GM13977 (cell line): ENCODE measurements at places on chromosomes 4 and X.

DNA sequence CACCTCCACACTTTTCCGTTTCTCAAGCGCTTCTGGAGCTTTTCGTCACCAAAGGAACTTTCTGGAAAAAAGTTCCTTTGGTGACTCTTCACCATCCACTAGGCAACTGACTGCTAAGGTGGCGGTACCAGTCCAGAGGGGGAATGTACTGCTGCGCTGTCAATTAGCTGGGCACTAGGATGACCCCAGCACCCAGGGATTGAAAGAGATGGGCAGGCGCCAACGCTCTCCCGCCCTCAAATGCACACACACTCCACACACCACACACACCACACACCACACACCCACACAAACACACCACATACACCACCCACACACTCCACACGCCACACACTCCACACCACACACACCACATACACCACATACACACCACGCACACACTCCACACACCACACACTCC, 10.4 kb downstream of the PRDM8 start:
- no peak for DNase-seq

DNA sequence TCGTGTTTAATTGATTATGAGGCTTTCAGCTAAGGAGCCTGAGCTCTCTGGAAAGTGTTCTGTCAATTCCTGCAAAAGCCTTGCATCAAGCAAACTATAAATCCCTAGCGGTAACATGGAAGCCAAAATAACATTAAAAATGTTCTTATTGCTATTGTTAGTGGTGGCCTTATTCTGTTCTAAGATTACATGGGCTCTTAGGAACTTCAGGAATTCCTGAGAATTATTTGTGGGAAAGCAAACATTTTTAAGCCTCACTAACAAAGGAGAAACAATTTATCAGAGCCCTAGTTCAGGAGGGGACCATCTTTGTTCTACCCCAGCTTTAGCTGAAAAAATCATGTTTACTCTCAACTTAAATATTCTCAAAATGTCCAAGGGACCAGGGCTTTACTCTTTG, 119.6 kb downstream of the PAPSS1 start:
- no peak for DNase-seq

DNA sequence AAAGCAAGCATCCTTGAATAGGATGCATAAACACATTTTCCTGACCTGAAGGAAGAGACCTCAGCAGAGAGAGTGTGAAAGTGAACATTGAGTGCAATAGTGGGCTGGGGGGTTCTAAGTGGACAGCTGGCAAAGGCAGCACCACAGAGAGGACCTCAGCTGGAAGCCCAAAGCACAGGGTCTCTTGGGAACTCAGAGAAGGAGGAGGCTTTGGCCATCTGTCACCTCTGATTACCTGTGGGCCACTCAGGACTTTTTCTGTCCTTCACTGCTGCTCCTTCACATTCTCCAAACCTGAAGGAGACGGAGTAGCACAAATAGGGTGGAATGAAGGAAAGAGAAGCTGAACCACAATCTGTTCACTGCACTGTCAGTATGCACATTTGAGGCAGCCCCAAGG, 37.9 kb upstream of the FAT4 start:
- no peak for DNase-seq

DNA sequence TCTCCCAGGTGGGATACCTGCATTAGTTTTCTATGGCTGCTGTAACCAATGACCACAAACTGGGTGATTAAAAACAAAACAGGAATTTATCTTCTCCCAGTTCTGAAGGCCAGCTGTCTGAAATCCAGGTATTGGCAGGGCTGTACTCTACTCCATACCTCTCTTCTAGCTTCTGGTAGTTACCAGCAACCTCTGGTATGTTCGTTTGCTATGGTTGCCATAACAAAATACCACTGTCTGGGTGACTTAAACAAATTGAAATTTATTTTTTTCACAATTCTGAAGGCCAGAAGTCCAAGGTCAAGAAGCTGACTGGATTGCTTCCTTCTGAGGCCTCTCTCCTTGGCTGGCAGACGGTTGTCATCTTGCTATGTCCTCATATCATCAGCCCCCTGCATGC, 642.1 kb upstream of the TENM3 start:
- no peak for DNase-seq

DNA sequence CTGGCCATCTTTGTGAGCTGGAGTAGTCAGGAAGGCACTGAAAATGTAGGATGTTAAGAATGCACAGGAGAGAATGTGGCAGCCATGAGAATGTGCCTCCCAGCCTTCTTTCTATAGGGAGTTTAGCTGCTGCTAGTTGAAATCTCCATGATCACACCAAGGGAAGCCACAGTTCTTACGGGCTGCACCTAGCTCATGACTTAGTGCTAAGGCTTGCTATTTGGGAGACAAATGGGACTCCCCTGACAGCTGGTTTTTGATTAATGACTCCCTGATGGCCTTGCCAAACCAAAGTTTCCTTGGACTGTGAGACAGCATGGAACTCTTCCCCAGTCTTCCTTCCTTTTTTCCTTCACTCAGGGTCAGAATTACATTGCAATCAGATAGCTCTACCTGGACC, 9.2 kb downstream of the CTSO start:
- no peak for DNase-seq

- no peak for DNase-seq
Observed at GRCh38 chr4:30817447-30817846, 97.3 kb downstream of the PCDH7 start.

DNA sequence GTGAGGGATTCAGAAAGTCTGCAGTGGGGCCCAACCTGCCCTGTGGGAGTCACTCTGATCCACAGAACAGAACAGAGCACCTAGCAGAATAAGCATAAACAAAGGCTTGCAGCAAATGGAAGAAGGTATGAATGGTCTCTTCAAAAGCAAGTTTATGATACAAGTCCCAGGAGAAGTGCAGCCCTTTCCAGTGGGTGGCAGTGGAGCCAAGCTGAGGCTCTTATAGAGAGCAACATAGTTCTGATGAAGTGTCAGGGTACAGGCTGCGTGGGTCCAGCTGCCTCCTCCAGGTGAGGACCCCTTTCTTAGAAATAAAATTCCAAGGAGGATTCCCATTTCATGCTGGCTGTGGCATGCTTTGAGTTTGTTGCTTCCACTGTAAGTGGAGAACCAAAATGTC, 88.8 kb upstream of the PAK3 start:
- no peak for DNase-seq

- no peak for DNase-seq
Observed at GRCh38 chr4:108556588-108557200, 63.7 kb upstream of the RPL34 start.
